ENCODE measurements at places on chromosomes 5 and 9. TPM values are rescaled to one million over a fixed set of nuclear protein-coding genes. Genes with fewer than 3 reads are reported as not detected.

The CDC20B gene
- polyA plus RNA-seq: not detected

The CLIC3 gene
- polyA plus RNA-seq: 3.5 TPM

The HAVCR2 gene
- 1.8 TPM for polyA plus RNA-seq

The PCDHB12 gene
- not detected for polyA plus RNA-seq

The SLC6A7 gene
- polyA plus RNA-seq: not detected

The IL7R gene
- 15.1 TPM for polyA plus RNA-seq

The CCDC183 gene
- polyA plus RNA-seq: 0.78 TPM

The SV2C gene
- not detected for polyA plus RNA-seq

The ARSI gene
- not detected for polyA plus RNA-seq

The SLC46A2 gene
- not detected for polyA plus RNA-seq

The SPAAR gene
- polyA plus RNA-seq: not detected

The PDE8B gene
- not detected for polyA plus RNA-seq

The CMYA5 gene
- polyA plus RNA-seq: not detected

All from IgD-negative memory B cell (primary cell).